Fibroblast of the aortic adventitia (primary cell): ENCODE measurements at places on chromosomes 5 and 9. TPM values are rescaled to one million over a fixed set of nuclear protein-coding genes. Genes with fewer than 3 reads are reported as not detected.

GPR150 gene
- total RNA-seq, result 0.27 and 0.98 TPM in 2 replicates

CAMK4 gene
- total RNA-seq, result 2.9 and 5.4 TPM in 2 replicates

TSSK1B gene
- 1.4 TPM in 1 of 2 replicates, not detected in the other for total RNA-seq

AP3B1 gene
- total RNA-seq, result 78.5 and 84.6 TPM in 2 replicates

SAXO1 gene
- total RNA-seq, result 0.08 and 0.18 TPM in 2 replicates

AMACR gene
- total RNA-seq, result 10.7 and 19.1 TPM in 2 replicates

FOXD1 gene
- 0.74 and 4.2 TPM in 2 replicates for total RNA-seq

PCDHA9 gene
- total RNA-seq, result under 0.01 and 0.49 TPM in 2 replicates

SPINK6 gene
- total RNA-seq, result not detected in 2 replicates

SLCO6A1 gene
- not detected in 2 replicates for total RNA-seq

FBN2 gene
- total RNA-seq, result 19.8 and 45.1 TPM in 2 replicates

SLC6A18 gene
- not detected in 2 replicates for total RNA-seq

STPG3 gene
- total RNA-seq, result not detected in 2 replicates

KIAA1958 gene
- total RNA-seq, result 1.4 and 2.9 TPM in 2 replicates

DNA sequence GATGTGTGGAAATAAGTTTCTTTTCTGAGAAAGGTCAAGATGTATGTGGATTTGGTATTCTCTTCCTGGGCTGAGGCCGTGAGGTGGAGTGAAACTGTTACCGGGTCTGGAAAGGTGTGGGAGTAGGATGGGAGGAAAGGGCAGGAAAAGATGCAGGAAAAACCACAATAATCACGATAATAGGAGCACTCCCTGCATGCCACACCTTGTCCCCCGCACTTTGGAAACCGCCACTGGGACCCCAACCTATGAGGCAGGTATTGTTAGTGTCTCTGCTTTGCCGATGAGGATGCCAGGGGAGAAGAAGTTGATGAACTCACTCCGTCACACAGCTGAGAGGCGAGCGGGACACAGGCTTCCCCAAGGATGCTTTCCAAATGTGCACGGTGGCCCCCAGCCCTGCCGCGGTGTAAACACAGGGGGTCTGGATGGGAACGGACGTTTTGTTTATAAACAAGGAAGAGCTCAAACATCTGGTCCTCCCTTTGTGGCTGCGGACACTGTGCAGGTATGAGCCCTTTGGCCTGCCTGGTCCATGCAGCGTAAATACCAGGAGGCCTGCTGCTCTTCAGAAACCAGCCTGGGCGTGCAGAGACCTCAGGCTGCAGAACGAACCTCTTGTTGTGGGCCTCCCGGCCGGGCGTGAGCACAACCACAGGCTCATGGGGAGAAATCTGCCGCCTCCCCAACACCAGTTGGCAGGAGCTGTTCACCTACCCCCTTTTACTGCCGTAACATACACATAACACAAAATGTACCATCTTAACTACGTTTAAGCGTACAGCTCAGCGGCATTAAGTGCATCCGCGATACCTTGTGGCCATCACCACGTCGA is 126.7 kb downstream of the COL23A1 start:
- DNase-seq, result no peak

DNA sequence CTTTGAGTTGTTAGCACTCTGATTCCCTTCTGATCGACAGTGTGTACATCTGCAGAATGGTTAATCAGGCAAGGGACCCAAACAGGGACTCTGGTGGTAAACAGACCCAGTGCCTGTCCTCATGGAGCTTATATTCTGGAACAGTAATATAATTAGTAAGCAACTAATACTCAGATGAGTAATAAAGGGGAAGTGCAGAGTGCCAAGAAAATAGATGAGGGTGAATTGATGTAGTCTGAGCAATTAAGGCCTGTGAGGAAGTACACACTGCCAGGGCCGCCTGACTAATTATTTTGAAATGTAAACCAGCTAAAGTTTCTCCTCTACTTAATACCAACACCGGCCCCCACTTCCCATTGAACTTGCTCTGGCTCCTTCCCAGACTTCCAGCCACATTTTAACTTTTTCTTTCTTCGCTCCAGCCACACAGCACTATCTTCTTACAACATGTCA is 4.2 kb downstream of the DHX29 start:
- DNase-seq, result peak; percentile 74

DNA sequence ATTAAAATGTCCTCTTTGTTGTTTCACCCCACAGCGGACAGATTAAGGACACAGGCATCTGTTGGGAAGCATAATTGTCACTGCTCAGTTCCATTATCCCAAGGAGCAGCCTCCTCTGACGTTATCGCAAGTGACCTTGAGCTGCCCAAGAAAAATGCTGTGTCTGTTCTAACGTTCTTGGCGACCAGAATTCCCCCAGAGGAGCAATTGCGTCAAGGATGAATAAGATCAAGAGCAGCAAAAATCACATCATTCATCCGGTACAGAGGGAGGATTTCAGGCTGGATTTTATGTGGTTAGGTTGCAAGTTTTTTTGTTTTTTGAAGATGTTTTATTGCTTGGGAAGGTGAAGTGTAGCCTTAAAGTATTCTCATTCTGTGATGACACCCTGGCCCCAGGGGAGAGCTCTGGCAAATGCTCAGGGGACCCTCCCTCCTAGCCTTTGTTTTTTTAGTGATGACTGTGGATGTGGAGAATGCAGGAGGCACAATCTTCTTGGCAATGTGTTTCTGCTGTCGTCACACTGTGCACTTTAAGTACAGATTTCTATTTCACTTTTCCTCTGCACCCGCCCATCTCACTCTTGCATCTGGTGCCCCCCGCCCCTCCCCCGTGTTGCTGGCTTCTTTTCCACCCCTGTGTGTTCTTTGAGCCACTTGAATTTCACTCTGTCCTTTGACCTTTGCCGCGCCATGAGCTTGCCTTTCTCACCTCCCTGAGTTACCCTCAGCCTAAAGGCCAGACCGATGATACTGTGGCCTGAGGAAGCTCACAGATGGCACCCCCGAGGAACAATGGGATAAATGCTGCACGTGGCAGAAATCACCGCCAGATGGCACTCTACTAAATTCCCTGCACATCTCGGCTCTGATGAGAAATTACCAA is 308.5 kb downstream of the RAB3C start:
- DNase-seq, result peak; percentile 91

DNA sequence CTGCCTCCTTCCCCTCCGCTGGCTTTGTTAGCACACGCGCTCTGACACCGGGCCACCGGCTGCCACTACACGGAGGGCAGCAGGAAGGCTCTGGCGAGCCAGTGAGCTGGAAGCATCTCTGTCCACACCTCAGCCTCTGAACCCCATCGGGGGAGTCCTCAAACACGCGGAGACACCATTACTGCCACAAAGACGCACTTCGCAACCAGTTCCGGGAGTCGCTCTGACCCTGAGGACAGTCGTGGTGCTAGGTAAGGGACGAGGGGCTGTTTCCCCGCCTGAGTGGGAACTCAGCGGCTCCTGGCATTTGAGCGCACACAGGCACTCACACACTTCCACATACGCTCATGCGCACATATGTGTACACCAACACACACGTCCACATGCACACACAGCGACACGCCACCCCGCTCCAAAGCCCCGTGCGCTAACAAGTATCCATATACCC is 160.0 kb downstream of the C9orf152 start:
- DNase-seq, result no peak

GRCh38 chr5:94969174-94969573 is 315.7 kb downstream of the MCTP1 start:
- DNase-seq, result peak; percentile 54

GRCh38 chr5:151196556-151197290 is 27.2 kb downstream of the CCDC69 start:
- DNase-seq, result no peak

GRCh38 chr9:37978481-37978864 is 74.5 kb upstream of the SLC25A51 start:
- DNase-seq, result no peak

- DNase-seq, result no peak
These were observed 7.2 kb upstream of the SPOCK1 start for GRCh38 chr5:137506296-137506695.

- DNase-seq, result peak; percentile 57
These were observed 167.9 kb upstream of the ACTBL2 start for GRCh38 chr5:57650360-57651069.

GRCh38 chr9:71431931-71432330 is 310.5 kb upstream of the TRPM3 start:
- DNase-seq, result no peak

DNA sequence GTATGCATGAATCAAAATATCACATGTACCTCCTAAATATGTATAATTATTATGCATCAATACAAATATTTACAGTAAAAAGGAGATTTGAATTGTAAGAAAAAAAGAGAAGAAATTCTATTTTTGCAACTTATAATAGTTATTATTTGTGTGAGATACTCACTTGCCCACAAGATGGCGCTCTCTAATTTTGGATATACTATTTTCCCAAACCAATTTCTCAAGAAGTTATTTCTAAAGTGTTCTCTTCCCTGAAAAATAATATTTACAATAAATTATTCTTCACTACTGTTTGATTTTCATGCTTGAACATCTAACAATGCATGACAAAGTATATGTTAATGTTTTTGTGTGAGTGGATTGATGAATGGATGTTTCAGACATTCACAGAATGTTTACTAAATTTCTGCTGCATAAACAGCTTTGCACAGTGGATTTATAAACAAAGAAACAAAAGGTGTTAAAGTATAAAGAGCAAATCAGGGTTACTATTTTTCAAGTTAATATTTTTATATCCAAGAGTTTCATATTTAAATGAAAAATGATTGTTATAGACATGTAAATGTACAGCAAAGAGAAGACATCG is 503.4 kb downstream of the PDE4D start:
- peak; percentile 46 for DNase-seq

DNA sequence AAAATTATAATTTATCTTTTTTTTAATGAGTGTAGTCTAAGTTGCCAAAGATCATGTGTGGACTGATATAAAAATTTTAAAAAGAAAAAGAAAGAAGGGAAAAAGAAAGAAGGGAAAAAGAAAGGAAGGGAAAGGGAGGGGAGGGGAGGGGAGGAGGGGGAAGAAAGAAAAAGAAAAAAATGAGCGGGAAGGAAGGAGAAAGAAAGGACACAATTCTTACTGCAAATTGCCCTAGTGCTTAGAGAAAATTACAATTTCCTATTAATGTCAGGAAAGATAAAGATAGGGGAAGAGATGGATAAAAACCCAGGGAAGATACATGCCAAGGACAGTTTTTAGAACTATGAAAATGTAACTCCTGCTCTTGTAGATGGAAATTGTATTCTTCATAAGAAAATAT is 789.7 kb upstream of the GRAMD2B start:
- DNase-seq, result no peak

- peak; percentile 12 for DNase-seq
These were observed 23.8 kb downstream of the RETREG1 start for GRCh38 chr5:16593013-16593412.

DNA sequence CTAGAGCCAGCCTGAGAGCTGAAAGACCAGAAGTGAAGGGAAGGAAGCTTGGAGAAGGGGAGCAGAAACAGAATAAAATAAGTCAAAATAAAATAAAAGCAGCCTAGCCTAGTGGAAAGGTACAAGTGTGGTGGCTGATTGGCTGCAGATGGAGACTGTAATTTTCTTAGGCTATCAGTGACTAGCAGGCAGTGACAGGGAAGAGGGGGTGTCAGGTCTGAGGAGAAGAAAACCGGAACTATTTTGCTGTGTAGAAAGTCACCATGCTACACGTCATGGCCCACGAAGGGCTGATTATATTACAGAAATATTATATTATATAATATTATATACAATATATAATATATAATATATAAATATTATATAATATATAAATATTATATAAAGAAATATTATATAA is 98.1 kb upstream of the TAF11L2 start:
- DNase-seq, result no peak

GRCh38 chr9:4320021-4320420 is 20.2 kb upstream of the GLIS3 start:
- no peak for DNase-seq
